Activated T-cell treated with anti-CD3 and anti-CD28 coated beads, Interleukin-2, amount 50 U/mL, for 4 hours (primary cell): ENCODE measurements at places on chromosomes 6 and 20.

GRCh38 chr6:140784573-140784972, 1348.2 kb upstream of the GJE1 start:
- no peak for DNase-seq

GRCh38 chr6:167336844-167337630, 12.2 kb downstream of the TTLL2 start:
- DNase-seq, result no peak

- no peak for DNase-seq
Measured at GRCh38 chr6:27986928-27987725, 30.1 kb downstream of the OR2B6 start.

DNA sequence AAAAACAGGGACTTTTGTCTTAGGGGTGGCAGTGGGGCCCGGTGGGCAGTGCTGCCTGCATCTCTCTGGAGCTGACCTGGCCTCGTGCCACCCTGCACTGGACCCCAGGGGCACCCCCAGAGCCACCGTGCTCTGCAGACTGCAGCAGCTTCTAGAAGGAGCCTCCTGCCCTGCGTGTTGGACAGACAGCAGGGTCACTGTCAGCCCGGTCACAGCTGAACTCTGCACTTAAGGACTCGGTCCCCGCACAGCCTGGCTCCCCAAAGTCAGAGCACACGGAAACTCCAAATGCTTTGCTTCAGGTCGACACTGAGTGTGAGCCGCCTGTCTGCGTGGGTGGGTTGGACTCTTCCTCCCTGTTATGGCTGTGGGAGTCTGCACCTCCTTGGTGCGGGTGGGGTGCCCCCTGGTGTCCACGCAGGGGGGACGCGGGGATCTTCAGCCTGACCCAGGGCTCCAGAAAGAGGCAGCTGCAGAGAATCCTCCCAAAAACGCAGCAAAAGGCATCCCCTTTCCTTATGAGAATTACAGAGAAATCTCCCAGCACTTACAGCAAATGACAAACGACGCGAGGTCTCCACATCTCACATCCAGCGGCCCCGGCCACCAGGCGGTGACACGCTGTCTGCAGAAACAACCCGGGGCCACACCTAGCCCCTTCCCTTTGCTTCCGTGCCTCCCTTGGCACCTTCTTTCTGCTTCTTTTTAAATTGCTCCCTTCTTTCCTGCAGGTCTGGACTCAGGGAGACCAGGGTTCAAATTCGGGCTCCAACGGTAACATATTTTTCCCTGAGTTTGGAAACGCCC, 36.3 kb upstream of the DACT2 start:
- DNase-seq, result no peak

GRCh38 chr6:57303931-57304681, 13.3 kb upstream of the PRIM2 start:
- DNase-seq, result no peak

- DNase-seq, result no peak
Measured at GRCh38 chr6:57183336-57183735, 11.2 kb downstream of the BAG2 start.

- DNase-seq, result no peak
Measured at GRCh38 chr20:18288749-18289267, 481 bp downstream of the ZNF133 start.

- no peak for DNase-seq
Measured at GRCh38 chr6:38688579-38689087, 14.3 kb downstream of the GLO1 start.

DNA sequence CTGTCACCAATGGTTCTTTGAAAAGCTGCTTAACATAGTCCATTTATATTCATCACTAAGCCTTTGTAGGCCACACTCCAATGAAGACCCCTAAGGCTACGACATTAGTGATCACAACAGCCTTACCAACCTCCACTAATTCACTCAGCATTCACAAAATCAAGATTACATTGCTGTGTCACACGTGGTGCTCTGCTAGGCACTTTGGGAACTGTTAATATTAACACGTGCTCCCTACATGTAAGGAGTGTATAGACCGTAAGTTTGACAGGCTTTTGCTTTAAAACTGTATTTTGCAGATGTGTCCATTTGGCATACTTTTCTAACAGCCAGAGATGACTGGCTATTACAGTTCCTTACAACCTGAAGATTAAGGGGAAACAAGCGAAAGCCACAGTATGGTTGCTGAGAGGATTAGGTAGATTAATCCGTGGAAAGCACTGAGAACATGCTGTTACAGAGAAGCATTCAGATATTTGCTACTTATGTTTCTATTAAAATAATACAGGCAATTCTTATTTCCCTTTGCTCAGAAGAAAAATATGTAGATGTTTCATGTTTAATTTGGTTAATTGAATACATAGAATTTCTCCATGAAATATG, 69.7 kb downstream of the SAMD3 start:
- no peak for DNase-seq

GRCh38 chr6:70886661-70887060, 70.2 kb downstream of the B3GAT2 start:
- no peak for DNase-seq
